ENCODE measurements at places on chromosomes 16 and 17. TPM values are rescaled to one million over a fixed set of nuclear protein-coding genes. Genes with fewer than 3 reads are reported as not detected.

GRCh38 chr16:53320992-53321391 is 113.3 kb upstream of the RBL2 start:
- no peak for DNase-seq

DNA sequence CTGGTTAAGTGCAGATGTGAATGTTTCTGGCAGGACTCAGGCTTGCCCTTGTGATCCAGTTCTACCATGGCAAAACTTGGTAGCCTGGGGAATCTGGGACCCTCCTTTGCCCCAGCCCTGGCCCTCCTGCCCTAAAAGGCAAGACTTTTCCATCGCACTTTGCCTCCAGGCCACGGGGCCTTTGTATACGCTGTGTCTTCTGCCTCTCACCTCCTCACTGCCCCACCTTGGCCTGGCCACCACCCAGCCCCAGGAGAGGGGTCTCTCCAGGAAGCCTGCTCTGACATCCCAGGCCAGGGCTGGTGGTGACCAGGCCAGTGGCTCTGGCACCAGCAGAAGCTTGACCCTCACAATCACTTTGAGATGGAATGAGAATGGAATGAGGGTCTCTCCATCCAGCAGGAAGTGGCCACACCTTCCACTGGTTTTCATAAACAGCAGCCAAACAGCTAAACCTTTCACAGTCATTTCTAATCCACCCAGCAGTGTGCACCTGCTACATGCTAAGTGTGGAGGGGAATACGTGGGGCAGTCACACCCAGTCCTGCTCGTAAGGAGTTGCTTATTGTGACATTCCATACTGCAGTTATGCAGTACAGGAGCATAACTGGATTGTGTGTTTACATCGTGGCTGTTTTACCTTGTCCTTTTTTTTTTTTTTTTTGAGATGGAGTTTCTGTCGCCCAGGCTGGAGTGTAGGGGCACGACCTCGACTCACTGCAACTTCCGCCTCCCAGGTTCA is 1.6 kb upstream of the MRPL38 start:
- no peak for DNase-seq

Gene FOXJ1
- 0.85 TPM for total RNA-seq

Gene TELO2
- total RNA-seq, result 86.9 TPM

DNA sequence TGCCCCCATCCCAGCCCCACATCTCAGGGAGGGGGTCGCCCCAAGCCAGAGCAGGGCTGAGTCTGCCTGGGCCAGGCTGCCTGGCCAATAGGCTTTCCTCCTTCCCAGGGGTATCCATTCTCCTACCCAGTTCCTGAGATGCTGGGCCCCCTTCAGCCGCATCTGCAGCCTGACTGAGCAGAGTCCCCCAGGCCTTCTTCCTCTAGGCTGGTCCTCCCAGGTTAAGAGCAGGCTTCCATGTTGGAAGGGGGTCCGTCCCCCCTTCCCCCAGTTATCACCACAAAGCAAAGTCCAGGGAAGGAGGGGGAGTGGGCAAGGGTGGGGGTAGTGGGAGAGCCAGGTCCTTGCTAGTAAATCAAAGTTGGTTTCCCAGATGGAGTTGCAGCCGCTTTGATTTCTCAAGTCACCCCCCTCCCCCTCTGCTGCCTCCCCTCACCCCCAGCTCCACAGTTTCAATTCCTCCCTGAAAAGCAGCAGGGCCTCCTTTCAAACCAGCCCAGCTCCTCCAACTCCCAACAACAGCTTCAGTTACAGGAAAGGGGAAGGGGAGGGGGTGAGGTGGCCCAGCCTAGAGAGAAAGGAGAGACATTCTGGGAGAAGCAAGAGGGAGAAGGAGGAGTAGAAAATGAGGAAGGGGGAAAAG is 9.5 kb upstream of the FZD2 start:
- no peak for DNase-seq

- DNase-seq, result no peak
Observed at GRCh38 chr16:23252310-23252709, 49.8 kb upstream of the SCNN1B start.

DNA sequence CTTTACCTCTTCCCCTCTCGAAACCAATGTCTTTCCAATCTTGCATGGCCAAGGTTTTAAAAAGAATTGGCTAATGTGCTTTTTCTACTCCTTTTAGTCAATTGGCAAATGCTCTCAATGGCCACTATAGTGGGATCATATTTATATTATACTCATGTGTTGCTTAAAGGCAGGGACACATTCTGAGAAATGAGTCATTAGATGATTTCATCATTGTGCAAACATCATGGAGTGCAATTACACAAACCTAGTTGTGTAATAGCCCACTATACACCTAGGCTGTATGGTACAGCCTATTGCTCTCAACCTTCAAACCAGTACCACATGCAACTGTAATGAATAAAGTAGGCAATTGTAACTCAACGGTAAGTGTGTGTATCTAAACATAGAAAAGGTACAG is 180.9 kb downstream of the HS3ST3A1 start:
- no peak for DNase-seq

- peak; percentile 63 for DNase-seq
Observed at GRCh38 chr17:50087246-50087911, 7.8 kb upstream of the PDK2 start.

- no peak for DNase-seq
Observed at GRCh38 chr17:41522301-41523224, 3.9 kb upstream of the KRT15 start.

GRCh38 chr17:39611401-39612112 is 3.8 kb upstream of the NEUROD2 start:
- DNase-seq, result peak; percentile 58

Gene CSNK2A2
- total RNA-seq, result 34.4 TPM

GRCh38 chr17:57151798-57152197 is 66.8 kb downstream of the AKAP1 start:
- DNase-seq, result no peak

Gene MRPL10
- total RNA-seq, result 75.4 TPM

GRCh38 chr16:50742576-50743200 is 802 bp downstream of the CYLD start:
- peak; percentile 27 for DNase-seq

Gene NHLRC4
- 4.1 TPM for total RNA-seq

- no peak for DNase-seq
Observed at GRCh38 chr16:67847064-67847861, at the start of gene CENPT. Gene CENPT, minus strand, starts transcription at chr16:67847693. Its CDS starts 13,834 bp downstream, at chr16:67833859.

GRCh38 chr16:85261657-85262557 is 149.6 kb upstream of the CIBAR2 start:
- no peak for DNase-seq

DNA sequence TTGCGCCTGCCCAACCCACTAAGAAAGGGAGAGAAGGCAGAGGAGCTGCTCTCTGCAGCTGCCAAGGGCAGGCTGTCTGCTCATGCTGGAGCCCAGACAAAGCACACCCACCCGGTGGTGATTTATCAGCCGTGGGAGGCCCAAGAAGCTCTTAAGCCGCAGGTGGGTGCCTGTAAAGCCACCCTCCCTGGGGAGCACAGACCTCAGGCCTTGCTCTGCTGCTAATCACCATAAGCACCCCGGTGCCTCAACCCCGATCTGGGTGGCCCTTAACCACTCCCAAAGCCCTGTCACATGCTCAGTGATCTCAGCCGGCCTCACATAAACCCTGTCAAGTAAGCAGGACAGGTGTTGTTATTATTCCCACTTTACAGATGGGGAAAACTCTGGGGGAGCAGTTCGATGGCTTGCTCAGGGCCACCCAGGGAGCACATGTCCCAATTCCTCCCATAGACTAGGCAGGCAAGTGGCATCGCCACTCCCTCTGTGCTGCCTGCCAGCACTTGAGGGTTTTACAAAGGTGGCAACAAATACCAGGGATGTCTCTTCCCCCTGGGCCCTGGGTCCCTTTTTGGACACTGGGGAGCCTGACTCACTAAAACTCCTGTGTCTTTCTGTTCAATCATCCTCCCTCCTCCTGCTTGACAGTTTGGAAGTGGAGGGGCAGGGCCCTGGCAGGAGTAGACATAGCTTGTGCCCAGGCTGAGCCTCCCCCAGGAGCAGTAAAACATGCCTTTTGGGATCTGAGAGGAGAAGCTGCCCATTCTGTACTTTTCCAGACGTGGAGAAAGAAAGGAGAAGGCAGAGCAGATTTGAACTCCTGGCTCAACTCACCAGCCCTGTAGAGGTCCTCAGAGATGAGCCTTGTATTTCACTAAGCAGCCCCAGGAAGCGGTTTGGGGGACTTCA is 299.3 kb downstream of the SOX9 start:
- DNase-seq, result no peak

- DNase-seq, result no peak
Observed at GRCh38 chr17:46813920-46814319, 4.6 kb downstream of the WNT3 start.

GRCh38 chr16:78735337-78735736 is 635.9 kb downstream of the WWOX start:
- DNase-seq, result no peak

Gene DDX42
- total RNA-seq, result 52.8 TPM

- DNase-seq, result peak; percentile 18
Observed at GRCh38 chr17:49223517-49224197, 6.9 kb downstream of the PHOSPHO1 start.

DNA sequence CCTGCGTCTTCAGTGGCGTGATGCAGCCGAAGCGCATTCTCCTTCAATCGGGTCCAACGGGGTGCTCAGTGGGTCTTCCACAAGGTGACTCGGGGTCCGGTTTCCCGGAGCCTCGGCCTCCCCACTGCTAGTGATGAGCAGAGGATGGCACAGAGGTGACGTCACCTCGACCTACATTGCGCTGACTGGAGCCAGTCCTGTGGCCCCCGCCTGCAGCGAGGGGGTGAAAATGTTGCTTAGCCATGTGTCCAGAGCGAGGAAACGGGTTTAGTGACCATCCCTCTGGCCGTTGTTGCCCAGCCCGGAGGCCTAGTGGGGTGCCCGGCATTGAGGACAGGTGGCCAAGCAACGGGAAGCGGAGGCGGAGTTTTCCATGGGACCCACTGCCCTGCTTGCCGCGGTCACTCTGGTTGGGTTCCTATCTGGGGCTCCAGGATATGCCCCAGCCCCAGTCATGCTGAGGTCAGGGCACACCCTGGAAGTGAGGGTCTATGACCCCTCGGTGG is 190.6 kb upstream of the CIBAR2 start:
- peak; percentile 65 for DNase-seq

GRCh38 chr17:63475491-63476412 is 1.1 kb upstream of the ACE start:
- no peak for DNase-seq

DNA sequence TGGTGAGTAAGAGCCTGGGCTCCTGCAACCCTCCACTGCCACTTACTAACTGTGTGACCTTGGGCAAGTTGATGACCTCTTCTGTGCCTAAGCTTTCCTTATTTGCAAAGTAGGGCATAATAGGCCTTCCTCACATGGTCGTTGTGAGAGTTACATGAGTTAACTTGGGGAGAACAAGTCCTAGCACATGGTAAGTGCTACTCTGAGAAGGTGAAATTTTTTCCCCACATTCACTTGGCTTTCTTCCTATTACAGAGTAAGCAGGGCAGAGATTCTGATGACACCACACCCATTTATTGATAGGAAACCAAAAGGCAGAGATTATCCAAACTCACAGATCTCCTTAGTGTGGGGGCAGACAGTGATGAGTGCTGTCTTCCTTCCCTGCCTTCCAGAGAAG is 1.6 kb downstream of the KCNH4 start:
- DNase-seq, result no peak

- no peak for DNase-seq
Observed at GRCh38 chr16:57544124-57544653, 1.7 kb downstream of the ADGRG5 start.

Gene CNEP1R1
- 22.5 TPM for total RNA-seq

Gene XYLT1
- total RNA-seq, result not detected

- no peak for DNase-seq
Observed at GRCh38 chr17:17700251-17700969, 19.2 kb downstream of the RAI1 start.

GRCh38 chr17:3890082-3890877 is 2.6 kb downstream of the CAMKK1 start:
- DNase-seq, result peak; percentile 82

GRCh38 chr16:55508941-55509931 is at the start of gene LPCAT2:
Gene LPCAT2, plus strand, starts transcription at chr16:55509072. Its CDS starts 110 bp downstream, at chr16:55509182.
- DNase-seq, result peak; percentile 5

Gene C17orf78
- not detected for total RNA-seq

DNA sequence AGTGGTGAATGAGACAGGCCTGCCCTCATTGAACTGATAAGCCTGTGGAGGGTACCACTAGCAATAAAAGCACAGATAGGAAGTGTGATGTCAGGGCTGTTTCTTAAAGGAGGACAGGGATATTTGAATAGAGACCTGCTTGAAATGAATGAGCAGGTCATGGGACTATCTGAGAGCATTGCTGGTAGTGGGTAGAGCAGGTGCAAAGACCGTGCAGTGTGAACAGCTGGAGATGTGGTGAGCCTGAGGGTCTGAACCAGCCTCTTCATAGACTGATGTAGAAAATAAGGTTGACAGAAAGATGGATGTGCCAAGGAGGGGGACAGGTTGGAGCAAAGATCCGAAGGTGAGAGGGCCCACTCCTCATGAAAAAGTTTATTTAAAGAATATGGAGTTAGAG is 2.4 kb downstream of the NUP93 start:
- no peak for DNase-seq

- DNase-seq, result no peak
Observed at GRCh38 chr17:48593840-48594537, 410 bp upstream of the HOXB5 start.

Gene PER1
- total RNA-seq, result 29.0 TPM

Gene MYH1
- not detected for total RNA-seq

- no peak for DNase-seq
Observed at GRCh38 chr16:30443631-30444030, 2.0 kb downstream of the SEPHS2 start.

Gene SCN4A
- not detected for total RNA-seq

Gene ZNF19
- total RNA-seq, result 2.3 TPM

DNA sequence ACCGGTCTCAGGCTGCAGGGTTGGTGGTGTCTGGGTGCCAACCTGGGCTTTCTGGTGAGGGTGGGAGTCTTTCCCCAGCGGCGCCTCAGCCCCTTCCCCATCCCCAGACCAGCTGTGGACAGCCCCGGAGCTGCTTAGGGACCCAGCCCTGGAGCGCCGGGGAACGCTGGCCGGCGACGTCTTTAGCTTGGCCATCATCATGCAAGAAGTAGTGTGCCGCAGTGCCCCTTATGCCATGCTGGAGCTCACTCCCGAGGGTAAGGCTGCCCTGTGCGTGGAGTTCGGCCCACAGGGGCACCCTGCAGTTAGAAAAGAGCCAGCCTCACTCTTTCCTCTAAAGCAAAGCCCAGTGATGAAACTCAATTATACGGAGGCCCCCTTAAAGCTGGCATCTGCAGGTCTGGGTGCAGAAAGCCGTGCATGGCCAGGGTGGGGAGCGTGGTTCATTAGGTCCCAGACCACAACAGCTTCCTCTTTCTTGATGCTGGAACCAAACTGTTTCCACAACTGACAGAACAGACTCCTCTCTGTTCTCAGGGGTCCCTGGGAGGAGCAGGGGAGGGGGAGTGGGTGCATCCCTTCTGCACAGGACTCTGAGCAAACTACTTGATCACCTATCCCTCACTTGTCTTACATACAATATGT is 10.7 kb downstream of the GUCY2D start:
- DNase-seq, result no peak

GRCh38 chr17:77440560-77440981 is 299.8 kb downstream of the SEC14L1 start:
- peak; percentile 58 for DNase-seq

GRCh38 chr16:27198451-27199234 is 4.7 kb upstream of the KDM8 start:
- no peak for DNase-seq

- DNase-seq, result no peak
Observed at GRCh38 chr17:63274146-63274545, 172.0 kb downstream of the CYB561 start.

- DNase-seq, result no peak
Observed at GRCh38 chr17:50858486-50859225, 7.5 kb downstream of the TOB1 start.
